ENCODE measurements at places on chromosomes 13 and 19.
A peak's percentile ranks its signal among the peaks of the same experiment; 100 is the strongest.

DNA sequence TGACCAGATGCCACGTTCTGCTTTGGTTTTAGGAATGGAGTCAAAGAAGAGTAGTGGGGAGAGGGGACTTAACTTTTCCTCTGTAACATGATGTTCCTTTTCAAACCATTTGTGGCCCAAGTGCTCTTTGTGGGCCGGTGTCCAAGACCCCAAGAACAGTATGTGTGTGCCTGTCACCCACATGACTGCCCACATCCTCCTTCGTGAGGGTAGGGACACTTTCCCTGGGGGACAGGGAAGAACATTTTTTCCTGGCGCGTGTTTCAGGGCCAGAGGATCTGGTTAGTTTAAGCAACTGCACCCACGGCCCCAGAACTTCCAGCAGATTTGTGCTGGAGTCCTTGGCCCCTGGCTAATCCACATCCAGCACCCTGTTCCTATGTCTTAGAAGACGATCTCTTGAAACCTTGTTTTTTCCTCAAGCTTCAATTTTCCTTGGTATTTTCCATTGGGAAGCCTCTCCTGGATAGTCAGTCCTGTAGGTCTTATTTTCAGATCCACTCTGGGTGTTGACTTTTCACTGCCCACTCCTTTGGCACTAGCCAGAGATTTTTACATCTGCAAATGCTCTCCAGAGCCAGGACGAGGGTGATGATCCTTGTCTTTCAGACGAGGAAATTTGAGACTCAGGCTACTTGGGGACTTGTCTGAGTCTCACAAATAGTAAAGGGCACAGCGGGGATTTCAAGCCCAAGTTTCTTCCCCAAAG is 10.8 kb upstream of the CCDC97 start:
- DNase-seq, result no peak

DNA sequence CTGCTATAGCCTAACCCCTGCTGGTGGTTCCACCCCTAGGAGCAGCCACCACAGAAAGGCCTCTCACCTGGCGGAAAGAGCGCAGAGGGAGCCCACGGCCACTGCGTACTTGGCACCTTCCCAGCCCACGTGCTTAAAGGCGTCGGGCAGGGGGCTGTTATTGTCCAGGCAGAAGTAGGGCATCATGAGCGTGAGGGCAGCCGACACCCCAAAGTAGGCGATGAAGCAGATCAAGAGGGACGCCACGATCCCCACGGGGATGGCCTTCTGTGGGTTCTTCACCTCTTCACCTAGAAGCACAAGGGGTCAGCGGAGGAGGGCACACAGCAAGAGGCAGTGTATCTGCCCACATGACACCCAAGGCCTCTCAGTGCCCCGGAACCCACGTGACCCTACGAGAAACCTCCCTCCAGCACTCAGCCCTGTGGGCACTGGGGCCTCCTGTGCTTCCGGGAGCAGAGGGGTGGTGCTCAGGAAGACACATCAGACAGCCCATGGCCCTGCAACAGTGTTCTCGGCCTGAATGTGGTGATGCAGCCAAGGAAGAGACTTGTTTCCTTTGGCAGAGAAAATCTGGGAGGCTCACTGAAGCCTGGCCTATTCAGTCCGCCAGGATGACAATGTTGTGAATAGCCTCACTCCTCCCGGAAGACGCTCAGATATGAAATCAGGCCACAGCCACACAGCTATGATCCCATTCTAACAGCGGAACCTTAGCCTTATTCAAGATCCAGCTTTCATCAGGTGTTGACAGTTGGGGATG is 72.1 kb downstream of the SLC7A1 start:
- DNase-seq, result no peak

- DNase-seq, result no peak
These were observed 13.5 kb upstream of the CCDC97 start for GRCh38 chr19:41296433-41296871.

- no peak for DNase-seq
These were observed 3.1 kb upstream of the JUNB start for GRCh38 chr19:12788042-12788681.

DNA sequence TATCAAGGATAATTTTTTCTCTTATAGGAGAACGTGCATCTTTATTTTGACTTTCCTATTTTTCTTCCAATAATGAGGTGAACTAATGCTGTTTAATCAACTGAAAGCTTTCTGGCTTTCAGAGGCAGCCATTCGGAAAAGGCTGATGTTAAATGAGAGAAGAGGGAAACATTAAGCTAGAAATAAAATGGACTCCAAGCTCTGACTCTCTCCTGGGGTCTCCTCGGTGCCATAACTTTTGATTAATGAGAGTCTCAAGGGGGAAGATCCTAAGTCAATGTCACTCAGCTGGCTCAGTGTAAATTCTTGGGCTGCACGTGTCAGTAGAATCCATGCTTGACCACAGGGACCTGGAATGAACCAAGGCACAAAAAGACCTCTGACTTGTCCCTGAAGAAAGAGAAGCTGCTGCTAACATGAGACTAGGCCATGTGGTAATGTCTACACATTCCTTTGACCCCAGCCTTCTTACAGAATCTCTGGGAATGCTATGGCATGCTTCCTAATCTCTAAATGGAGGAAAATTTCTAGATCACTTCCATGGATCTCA is 152.2 kb upstream of the RFC3 start:
- DNase-seq, result no peak

DNA sequence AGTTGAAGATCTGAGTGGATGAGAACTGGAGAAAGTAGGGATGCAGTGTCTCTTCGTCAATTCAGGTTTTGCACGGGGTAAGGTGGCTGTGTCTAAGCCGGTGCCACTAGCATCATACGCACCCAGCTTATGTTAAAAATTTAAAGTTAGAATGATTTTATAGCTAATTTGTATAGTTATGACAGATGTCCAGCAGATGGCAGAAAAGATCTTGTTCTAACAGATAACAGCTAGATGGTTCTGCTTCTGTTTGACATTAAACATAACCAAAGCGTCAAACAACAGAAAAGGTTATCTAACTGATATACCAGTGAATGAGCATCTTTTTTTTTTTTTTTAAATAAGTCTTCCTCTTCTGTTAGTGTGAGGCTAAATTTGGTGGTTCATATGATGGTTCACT is 18.8 kb upstream of the EDDM13 start:
- peak; percentile 3 for DNase-seq

- no peak for DNase-seq
These were observed 82.4 kb downstream of the PIBF1 start for GRCh38 chr13:72864142-72865011.

GRCh38 chr13:77529501-77529840 is 6.0 kb upstream of the SCEL start:
- DNase-seq, result no peak

GRCh38 chr19:44512326-44513298 is 12.3 kb upstream of the ZNF180 start:
- DNase-seq, result no peak

- DNase-seq, result no peak
These were observed 13.4 kb upstream of the SYT5 start for GRCh38 chr19:55193481-55193880.

DNA sequence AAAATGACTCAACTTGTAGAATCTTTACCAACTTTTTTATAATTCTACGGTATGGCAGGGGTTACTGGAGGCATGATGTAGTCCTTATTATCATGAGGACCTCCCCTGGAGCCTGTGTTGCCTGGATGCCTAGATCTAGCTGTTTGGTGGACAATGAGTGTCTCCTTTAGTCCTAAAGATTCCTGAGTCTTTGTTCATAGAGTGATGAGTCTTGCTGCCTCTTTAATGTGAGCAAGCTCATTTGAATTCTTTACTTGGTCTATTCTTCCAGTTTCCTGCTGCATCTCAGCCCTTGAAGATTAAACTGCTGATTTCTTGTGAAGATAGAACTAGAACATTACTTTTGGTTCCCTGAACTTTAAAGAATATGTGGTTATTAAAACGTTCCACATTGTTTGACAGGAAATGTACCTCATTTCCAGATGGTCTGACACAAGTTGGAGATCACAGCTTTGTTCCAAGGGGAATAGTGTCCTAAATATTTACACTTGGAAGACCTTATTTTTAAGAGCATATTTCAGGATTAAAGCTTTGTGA is 51.9 kb downstream of the SLAIN1 start:
- no peak for DNase-seq

GRCh38 chr13:103556681-103557080 is 490.5 kb upstream of the SLC10A2 start:
- DNase-seq, result no peak

DNA sequence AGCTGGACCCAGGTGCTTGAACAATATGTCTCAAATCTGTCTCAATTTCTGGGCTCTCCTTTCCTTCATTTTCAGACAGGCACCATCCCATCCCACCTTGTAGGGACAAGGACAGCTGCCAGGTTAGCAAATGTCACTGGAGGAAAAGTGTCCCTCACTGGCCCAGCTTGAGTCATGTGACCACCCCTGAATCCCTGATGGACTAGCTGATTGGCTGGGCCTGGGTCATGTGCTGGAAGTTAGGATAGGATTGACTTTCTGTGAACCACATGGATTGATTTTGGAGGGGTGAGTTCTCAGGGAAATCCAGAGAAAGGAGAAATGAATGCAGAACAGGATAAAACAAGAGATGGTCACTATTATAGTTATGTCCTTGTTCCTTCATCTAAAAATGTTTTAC is 28.2 kb upstream of the FXYD3 start:
- no peak for DNase-seq

DNA sequence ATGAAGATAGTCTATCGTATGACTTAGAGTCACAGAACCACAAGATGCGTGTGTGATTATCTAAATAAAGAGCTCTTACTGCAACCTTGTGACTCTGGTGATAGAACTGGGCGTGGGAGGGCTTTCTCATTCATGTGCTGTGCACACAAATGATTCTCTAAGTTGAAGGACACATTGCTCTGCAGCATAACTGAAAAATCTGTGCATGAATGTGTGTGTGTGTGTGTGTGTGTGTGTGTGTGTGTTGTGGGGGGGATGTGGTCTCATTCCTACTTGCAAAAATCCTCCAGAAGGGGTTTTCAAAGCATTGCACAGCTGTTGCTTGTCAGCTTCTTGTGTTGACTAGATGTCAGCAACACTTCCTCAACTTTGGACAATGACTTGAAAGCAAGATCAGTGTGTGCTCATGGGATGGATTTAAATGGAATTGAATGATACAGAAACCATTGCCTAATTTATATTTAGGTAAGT is 22.4 kb downstream of the LRCH1 start:
- DNase-seq, result no peak

- no peak for DNase-seq
These were observed 1.3 kb downstream of the FPR3 start for GRCh38 chr19:51796195-51796679.

DNA sequence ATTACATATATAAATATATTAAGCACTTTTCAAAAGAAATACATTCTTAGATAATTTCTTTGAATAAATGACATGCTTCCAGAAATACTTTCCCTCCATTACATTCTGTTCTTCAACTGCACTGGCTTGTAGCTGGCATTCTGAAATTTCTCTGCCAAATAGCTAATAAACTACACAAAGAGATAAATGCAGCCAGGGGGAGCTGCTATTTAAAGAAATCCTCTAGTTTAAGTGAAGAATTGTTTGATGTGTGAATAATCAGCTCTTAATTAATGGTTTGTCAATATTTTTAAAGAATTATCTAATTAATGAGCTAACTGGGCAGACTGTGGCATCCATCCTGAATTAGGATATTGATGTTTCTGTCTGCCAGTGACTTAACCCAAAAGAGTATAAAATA is 30.7 kb downstream of the SLC7A1 start:
- DNase-seq, result no peak

DNA sequence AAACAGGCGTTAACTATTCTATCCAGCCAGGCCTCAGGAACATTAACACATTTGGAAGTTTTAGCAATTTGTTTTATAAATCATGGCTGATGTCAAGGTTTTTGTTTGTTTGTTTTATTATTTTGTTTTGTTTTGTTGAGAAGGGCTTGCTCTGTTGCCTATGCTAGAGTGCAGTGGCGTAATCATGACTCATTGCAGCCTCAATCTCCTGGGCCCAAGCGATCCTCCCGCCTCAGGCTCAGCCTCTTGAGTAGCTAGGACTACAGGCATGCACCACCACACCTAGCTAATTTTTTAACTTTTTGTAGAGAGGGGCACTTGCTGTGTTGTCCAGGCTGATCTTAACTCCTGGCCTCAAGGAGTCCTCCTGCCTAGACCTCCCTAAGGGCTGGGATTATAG is 28.3 kb downstream of the NUP58 start:
- no peak for DNase-seq

GRCh38 chr19:57978586-57979289 is 4.4 kb upstream of the C19orf18 start:
- no peak for DNase-seq

- DNase-seq, result peak; percentile 47
These were observed 28.9 kb downstream of the AP2S1 start for GRCh38 chr19:46821512-46822409.

- no peak for DNase-seq
These were observed 16.8 kb upstream of the IGSF23 start for GRCh38 chr19:44596428-44597130.

DNA sequence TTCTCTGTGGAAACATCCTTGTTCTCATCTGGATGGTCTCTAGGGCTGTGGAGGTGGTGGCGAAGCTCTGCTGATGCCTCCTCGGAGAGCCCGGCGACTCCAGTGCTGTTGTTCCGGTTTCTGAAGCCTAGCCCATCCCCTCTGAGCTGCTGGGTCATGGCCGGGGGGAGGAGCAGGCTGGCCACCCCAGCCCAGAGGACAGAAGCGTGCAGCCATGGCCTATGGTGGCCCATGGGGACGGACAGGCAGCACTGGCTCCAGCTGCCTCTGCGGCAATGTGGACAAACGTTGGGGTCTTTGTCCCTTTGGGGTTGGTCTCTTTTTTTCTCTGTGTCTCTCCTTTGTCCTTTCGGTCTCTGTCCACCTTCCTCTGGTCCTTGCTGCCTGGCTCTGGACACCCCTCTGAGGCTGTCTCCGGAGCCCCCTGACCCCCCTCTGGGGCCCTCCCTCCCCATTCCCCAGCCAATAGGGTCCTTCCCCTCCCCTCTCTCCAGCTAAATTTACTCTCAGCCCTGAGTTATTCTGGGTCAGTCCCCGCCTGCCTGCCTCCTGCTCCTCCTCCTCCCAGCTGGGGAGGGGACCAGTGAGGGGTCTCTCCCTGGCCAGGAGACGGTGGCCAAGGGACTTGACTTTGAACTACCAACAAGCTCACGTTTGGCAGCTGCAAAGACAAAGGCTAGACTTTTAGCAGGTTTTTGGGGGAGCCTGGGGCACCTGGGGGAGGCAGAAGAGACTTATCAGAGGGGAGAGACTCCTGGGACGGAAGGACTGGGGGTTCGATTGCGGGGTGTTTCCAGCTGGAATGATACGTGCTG is at the start of gene HRC:
TSS of gene HRC (minus strand) at position 392 of the 815 bp plus-strand sequence. CDS start at position 233, 159 bp downstream.
- DNase-seq, result no peak

DNA sequence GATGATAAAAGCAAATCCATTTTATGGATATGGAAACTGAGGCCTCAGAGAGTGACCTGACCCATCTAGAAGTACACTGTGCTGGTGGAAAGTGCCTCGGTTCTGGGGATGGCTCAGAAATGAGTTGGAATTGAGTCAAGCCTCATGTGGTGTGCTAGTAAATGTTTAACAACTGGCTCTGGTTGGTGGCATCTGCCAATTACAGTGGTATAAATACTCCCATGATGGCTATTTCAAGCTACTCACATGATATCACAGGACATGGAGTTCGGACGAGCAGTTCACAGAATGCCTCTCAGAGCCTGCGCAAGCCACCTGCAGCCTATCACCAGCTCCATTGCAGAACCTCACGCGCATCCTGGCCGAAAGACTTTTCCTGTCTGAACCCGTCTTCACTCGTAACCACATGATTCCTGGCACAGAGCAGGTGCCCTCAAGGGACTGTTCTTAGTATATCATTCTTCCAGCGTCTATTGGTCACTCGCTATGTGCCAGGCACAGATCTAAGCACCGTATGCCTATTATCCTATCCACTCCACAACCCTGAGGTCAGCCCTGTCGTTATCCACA is 9.1 kb downstream of the TMEM150B start:
- DNase-seq, result no peak

- DNase-seq, result no peak
These were observed 13.7 kb downstream of the UBE2L5 start for GRCh38 chr13:30435911-30436451.

GRCh38 chr19:52188822-52189734 is 774 bp upstream of the PPP2R1A start:
- peak; percentile 7 for DNase-seq
